ENCODE measurements at places on chromosomes 7 and 10.

GRCh38 chr7:21300692-21301091, 127.2 kb upstream of the SP4 start:
- no peak for DNase-seq

DNA sequence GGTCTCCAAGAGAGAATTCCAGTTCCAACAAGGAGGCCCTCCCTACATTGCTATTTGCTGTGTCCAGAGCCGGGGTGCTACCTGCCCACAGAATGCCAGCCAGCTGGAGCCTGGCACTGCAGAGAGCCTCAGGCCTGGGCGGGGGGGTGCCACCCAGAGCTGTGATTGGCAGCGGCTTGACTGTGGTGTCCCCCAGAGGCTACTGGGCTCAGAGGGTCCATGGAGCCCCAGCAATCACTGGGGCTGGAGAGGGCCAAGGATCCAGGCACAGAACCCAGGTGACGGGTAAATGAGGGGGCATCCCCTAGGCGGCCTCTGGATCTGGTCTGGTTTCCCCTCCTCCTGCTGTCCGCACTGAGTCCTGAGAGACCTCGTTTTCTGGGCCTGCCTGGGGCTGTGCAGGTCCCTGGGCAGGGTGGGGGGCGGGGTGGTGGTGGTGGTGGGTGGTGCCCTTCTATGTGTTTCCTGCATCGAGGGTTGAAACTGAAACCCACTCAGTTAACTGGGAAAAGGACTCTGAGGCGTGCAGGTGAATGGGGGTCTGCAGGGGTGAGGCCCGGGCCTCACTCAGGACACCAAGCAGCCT, 12.6 kb downstream of the DPYSL4 start:
- DNase-seq, result no peak

DNA sequence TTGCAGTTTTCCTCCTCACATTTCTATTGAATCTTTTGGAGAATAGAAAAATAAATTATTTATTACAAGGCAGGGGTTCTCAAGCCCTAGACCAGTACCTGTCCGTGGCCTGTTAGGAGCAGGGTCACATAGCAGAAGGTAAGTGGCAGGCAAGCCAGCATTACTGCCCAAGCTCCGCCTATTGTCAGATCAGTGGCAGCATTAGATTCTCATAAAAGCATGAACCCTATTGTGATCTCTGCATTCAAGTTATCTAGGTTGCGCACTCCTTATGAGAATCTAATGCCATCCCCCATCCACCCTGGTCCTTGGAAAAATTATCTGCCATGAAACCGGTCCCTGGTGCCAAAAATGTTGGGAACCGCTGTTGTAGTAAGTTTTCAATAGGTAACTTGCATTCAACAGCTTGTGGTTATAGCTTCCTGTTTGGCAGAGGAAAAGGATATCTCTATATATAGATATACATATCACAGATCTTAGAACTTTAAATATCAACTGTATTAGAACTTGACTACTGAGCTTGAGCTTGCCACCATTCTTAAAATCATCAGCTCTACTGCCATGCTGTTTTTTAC, 165.1 kb downstream of the AHR start:
- DNase-seq, result no peak

GRCh38 chr7:100432053-100432452, 2.4 kb downstream of the MEPCE start:
- no peak for DNase-seq

GRCh38 chr7:3710122-3710521, 409.1 kb downstream of the SDK1 start:
- no peak for DNase-seq
